ENCODE measurements at places on chromosomes 2 and 18.
A peak's percentile ranks its signal among the peaks of the same experiment; 100 is the strongest.

DNA sequence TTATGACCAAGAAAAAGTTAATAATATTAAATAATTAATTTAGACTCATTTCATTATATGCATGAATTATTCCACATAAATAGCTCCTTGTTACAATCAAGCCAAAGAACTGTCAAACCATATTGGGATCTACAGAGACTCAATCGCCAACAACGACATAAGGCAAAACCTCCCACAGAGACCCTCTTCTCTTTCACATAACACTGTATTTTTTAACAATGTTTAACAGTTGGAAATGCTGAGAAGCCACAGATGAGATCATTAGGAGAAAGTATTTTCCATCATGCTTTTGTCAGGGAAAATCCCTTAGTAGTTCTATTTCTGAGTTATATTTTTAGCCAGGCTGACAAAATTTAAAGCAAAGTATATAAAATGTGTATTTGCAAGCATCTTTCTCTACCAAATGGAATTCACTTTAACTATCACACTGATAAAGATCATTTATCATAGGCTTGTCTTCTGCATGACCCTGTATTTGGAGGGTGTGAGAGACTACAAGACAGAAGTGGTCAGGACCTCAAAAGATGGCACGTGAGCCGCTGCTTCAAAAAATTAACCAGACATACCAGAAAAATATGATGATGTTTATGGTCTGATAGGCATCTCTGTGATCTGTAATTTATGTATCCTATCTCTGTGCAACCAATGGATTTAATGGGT, 383.8 kb downstream of the NRXN1 start:
- peak; percentile 15 for DNase-seq

DNA sequence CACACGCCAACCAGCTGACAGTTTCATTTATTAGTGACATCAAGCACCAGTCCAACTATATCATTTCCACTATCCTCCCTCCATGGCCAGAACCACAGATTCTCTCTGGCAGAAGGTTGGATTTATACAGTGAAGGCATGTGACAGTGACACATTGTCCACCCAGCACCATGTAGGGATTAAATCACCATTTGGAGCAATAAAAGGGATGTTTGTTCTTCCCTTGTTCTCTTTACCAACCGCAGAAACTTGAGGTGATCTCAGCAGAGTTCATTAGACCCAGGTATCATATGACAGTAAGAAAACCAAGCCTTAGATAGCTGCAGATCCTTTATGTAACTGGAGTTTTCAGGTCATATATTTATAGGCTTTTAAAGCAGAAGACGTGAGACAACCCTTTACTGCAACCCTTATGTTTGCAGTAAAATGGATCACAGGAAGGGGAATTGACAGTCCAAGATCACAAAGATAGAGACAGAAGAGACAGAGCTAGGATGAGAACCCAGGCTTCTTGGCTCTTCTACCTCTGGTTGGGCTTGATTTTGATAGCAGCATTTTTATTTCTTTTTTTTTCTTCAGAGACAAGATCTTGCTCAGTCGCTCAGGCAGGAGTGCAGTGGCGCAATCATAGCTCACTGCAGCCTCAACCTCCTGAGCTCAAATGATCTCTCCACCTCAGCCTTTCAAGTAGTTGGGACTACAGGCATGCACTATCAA, 80.1 kb downstream of the XDH start:
- DNase-seq, result no peak

DNA sequence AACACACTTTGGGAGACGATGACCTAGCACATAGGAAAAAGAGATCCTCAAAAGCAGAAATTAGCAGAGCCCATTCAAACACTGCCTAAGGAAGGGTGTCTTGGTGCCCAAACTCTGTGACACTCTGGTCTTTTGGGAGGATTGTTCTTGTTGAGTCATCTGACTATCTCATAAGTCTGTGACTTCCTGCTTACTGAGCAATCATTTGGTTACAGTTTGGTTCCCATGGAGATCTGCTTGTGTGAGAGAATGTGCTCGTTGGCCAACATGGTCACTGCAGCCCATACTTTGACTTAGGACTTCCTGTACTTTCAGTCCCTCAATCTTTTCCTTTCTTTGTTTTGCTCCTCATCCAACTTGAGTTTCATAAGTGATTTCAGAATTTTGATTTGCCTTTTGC, 602.9 kb downstream of the NYAP2 start:
- no peak for DNase-seq

- no peak for DNase-seq
Measured at GRCh38 chr2:17012297-17012696, 346.7 kb upstream of the CYRIA start.

DNA sequence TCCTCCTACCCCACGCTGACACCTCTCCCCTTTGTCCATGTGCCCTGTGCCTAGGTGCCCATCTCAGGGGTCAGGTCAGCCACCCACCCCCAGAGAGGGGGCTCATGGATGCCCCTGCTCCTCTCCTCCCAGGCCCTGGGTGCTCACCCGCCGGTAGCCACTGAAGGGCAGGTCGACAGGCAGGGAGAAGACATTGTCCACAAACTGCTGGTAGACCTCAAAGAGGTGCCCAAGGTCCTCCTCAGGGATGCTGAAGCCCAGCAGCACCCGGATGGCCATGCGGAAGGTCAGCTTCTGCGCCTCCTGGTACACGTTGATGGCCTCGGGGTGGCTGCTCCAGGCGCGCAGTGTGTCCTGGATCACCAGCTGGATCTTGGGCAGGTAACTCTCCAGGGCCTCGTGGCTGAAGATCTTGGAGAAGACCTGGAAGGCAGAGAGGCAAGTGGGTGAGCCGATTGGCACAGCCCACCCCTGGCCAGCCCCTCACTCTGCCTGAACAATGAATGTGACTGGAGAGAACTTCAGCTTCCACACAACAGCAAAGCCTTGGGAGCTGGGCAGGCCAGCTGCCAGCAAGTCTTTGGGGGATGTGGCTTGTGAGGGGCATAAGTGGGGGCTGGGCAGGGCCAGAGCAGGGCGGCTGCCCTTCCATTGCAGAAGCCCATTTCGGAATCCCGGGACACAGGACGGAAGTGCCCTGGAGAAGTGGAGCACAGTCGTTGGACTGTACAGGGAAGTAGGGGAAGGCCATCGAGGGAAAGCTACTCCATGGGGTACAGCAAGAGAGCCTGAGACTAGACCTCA, 12.5 kb downstream of the CYP26B1 start:
- DNase-seq, result no peak

GRCh38 chr2:9655441-9656269, 24.9 kb upstream of the YWHAQ start:
- no peak for DNase-seq

DNA sequence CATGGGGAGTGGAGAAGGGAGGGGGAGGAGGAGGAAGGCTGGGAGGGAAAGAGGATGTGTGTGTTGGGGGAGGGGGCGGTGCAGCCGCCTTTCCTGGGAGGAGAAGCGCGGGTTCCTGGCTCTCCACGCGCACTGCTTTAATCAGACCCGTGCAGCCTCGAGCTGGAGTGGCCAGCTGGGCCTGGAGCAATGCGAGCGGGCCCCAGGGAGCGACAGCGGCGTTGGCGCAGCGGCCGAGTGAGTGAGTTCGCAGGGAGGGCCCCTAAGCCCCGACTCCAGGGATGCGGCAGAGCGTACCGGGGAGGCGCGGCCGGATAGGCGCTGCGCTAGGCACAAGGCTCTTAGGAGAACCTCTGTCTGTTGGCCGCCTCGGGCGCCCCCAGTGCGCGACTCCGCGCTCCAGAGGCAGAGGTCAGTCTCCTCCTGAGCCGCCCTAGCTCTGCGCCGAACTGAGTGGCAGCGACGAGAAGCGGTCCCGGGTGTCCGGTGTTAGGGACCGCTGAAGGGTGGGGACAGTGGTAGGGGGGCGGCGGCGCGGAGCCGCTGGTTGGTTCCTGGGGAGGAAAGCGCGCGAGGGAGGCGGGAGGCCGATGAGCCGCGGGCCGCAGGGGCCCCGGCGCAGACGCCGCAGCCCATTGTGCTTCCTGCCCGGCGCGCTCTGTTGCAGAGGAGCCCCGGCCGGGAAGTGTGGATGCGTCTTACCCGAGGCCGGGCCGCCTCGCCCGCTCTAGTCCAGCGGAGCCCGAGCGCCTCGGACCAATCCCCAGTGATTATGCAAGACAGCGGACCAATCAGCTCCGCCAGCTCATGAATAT, 455 bp upstream of the DLX1 start:
- DNase-seq, result no peak

DNA sequence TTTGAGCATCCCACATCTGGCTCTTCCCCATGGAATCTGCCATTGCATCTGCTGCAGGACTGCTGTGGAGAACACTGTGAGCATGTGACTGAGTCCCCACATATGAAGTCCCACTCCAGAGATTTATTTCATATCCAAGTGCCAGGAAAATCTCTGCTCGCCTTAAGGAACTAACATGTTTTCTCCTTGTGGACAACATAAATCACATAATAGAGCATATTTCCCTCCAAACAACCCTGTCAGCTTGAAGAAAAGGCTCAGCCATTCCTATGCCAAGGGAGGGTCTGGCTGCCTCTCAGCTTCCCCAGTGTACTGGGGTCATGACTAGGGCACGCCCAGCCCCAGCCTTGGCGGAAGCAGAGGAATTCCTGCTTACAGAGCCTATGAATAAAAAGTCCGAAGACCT, 193.7 kb downstream of the DNER start:
- no peak for DNase-seq

GRCh38 chr2:134252092-134252750, 1.7 kb upstream of the MGAT5 start:
- DNase-seq, result no peak

DNA sequence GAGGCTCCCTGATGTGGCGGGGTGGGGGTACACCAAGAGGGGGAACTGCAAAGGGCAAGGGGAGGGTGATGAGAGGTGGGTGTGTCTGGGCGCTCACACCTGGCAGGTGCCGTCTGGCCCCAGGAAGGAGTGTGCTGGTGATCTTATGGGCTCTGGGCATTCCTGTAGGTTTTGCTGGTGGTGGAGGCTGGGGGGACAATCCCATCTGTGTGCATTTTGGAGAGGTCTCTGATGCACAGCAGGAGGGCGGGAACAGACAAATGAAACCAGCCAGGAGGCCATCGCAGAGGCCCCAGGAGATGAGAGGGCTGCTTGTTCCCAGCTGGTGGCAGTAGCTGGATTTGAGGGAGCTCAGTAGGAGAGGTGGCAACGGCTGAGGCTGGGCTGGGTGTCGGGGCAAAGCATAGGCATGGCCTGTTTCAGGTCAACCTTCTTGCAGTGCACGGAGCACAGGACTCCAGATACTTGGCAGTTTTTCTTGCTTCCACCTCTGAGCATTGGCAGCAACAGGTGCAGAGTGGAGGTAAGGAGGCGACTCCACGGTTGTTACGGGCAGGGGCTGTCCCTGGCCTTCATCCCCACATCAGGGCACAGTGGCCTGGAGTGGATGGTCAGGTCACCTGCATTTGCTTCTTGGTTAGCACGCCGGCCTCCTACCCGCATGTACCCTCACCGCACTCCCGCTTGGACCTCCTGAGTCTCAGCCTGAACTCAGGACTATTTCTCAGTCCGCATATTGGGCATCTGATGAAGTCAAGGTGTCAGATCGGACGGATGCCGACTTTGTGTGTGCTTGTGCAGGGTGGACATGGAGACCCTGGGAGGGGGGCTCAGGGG, 194.2 kb upstream of the HDAC4 start:
- no peak for DNase-seq

DNA sequence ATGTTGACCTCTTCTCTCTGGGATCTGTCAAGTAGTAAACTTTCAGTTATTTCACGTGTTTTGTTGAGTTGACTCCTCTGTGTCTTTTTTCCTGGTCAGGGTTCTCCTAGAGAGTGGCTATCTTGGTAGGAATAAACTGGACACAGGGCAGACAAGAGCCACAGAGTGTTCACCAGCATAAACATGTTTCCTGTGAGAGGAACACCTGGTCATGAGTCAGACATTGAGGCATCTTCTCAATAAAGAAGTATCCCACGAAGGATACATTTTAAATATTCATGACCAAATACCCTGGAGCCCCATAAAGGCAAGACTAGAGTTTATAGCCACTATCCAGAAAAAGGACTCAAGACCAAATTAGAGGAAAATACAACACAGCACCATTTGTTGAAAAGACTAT, 269.7 kb upstream of the ZNF521 start:
- DNase-seq, result no peak

DNA sequence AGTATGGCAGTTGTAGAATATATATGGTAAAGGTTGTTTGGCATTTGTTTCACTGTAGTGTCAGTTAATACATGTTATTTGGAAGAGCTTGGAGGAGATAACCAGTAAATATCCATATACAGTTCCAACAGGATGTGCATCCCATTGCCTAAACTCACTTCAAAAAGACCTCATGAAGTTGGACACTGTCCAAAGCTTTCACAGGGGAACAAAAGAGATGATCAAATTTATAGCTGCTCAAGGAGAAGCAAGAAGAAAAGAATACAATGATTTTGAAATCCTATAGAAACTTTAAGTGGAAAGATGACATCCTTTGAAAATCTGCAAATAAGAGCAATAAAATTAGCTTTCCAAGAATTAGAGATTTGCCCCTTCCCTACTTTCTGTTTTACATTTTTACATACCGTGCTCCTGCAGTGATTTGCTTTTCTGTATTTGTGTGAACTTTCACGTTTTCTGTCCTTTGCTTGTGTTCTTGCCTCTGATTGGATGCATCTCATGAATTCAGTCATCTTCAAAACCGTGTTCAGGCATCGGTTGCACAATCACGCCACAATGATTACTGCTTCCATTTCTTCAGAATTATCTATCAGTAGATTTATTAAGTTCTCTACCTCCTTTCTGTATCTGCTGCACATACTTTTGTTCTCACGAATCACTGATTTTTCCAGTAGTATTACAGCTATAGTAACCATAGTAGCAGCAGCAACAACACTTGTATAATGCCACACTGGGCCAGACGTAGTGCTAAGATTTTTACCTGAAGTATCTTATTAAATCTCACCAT, 83.8 kb downstream of the PARD3B start:
- no peak for DNase-seq

DNA sequence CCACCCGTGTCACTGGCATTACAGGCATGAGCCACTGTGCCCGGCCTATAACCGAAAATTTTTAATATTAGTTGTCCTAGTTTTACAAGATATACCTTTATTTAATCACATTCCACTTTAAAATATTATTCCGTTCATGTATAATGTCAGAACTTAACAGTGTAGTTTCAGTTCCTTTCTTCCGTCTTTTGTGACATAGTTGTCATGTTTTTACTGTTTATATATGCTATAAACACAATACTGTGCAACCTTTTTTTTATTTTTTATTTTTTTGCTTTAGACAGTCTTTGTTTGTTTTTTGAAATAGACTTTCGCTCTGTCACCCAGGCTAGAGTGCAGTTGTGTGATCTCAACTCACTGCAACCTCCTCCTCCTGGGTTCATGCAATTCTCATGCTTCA, 129.5 kb upstream of the TTC27 start:
- no peak for DNase-seq

- no peak for DNase-seq
Measured at GRCh38 chr2:196808083-196808665, 981 bp downstream of the C2orf66 start.
